ENCODE measurements at places on chromosomes 5 and 9.

DNA sequence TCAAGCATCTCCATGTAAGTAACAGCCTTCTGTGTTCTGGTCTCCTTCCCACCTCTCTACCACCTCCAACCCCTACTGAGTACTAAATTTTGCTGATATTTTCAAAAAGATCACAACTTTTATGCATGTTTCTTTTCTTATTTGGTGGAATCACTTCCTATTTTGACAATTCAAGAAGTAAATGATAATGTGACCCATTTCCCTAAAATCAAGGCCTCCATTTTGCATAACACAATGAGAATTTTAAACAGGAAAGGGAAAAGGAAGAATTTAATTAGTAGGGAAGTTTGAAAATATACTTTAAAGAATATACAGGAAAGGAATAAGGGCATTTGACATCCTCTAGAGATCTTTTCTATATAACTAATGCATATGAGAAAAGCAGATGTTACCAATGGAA, 212.9 kb upstream of the RASA1 start:
- H3K36me3 ChIP-seq = no peaks in the 10 kb centered on the region
- no peaks in the 10 kb centered on the region for H3K4me1 ChIP-seq

DNA sequence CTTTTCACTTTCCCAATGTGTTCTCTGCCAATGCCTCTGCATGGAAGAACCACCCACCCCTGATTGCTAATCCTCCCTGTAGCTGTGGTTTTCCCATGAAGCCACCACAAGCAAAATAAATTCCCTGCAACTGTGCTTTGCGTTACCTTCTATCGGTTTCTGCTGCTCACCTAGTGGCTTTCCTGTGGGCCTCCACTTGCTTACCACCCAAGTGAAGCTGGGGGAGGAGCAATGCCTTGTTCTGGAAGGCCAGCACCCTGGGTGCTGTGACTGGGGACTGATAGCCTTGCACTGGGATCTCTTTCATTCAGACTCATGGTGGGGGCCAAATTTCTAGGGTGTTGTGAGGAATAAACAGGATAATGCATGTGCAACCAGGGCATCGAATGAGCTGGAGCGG, 56.3 kb upstream of the GDNF start:
- no peak overlapping the region for H3K4me3 ChIP-seq
- H3K4me1 ChIP-seq = no peaks in the 10 kb centered on the region
- no peaks in the 10 kb centered on the region for H3K36me3 ChIP-seq
- peaks cover 9% of the 10 kb centered on the region for H3K27me3 ChIP-seq
- no peak overlapping the region for H3K27ac ChIP-seq
- DNase-seq = no peak

GRCh38 chr5:131230406-131230805, 33.4 kb upstream of the CDC42SE2 start:
- no peak overlapping the region for H3K4me3 ChIP-seq
- H3K36me3 ChIP-seq = no peaks in the 10 kb centered on the region
- H3K4me1 ChIP-seq = peaks cover 10% of the 10 kb centered on the region
- DNase-seq = no peak
- no peaks in the 10 kb centered on the region for H3K27me3 ChIP-seq

GRCh38 chr5:88140396-88140855, 128.2 kb downstream of the TMEM161B start:
- DNase-seq = peak; percentile 30
- H3K36me3 ChIP-seq = peaks cover 1% of the 10 kb centered on the region
- H3K27me3 ChIP-seq = peaks cover 30% of the 10 kb centered on the region
- H3K4me3 ChIP-seq = no peak overlapping the region
- H3K27ac ChIP-seq = no peak overlapping the region
- peaks cover 13% of the 10 kb centered on the region for H3K4me1 ChIP-seq

DNA sequence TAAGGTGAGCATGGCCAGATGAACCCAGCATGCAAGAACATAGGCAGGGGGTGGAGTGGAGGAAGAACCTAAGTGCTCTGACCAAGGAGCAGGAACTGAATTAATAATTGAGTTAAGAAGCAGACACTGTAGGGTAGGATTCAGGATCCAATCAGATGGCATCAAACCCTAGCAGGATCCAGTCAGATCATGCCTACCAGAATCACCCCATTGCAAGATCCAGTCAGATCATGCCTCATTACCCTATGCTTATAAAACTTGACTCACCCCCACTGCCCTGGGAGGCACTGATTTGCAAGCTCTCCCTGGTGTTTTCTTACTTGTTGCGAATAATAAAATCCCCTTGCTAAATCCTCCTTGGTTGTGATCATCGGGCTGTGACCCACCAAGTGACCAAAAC, 19.7 kb downstream of the TUSC1 start:
- H3K27ac ChIP-seq = no peak overlapping the region
- H3K36me3 ChIP-seq = no peaks in the 10 kb centered on the region
- no peak overlapping the region for H3K4me3 ChIP-seq
- DNase-seq = no peak

DNA sequence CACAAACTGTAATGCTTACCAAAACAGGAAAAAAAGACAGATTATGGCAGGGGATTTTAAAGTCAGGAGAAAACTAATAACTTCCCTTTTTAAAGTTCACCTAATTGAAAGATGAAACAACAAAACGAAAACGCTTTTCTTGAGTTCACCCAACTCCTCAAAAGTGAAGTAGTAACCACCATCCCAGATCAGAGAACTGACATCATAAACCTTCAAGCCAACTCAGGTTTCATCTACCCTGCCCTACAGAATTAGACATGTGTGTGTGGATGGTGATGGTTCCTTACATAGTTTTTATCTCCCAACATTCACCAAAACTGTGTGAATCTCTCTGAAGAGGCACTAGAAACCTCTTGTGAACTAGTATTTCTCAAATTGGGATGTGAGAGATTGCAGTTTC, 195.2 kb upstream of the PTGER4 start:
- H3K27ac ChIP-seq = peak overlapping the region; percentile 91
- H3K27me3 ChIP-seq = no peaks in the 10 kb centered on the region
- H3K4me3 ChIP-seq = peak overlapping the region; percentile 12
- H3K4me1 ChIP-seq = peaks cover 84% of the 10 kb centered on the region

DNA sequence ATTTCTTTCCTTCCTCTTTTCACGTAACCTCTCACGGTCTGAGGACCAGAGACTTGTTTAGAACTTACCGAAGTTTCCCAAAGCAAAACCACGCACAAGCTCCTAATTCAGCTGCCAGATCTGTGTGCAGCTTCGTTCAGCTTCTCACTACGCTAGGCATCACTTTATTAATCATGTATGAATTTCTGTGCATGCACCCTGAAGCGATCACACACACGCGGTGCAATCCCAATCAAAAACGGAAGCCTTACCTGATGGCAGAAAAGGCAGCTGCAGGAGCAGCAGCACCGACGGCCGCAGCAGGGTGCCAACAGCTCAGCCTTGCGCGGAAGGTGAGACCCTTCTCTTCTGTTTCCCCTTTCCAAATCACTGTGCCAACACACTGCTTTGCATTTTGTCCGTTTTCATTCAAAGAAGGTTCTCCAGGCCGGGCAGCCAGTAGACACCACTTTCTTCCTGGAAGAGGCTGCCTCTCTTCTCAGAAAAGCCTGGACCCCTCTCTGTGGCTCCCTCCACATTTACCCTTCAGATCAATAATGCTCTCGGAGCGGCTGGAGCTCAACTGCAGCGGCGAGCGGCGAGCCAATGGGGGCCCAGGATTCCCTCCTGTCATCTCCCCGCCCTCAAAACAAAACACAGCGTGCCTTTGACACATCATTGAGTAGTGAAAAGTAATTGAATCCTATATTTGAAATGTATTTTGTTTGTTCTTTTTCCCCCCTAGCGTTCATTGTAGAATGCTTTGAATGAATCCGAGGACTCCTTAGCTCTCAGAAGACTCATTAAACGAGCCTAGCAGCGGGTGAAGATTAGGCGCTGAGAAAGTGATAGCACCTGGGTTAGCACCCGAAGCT, at the start of gene CDH12:
Gene CDH12, minus strand, starts transcription at position 538 of the 854 bp plus-strand sequence.
- DNase-seq = peak; percentile 10
- peak within 1 kb of the TSS; percentile 63 for H3K4me3 ChIP-seq
- H3K27me3 ChIP-seq = peaks cover 9% of the 10 kb centered on the region

- H3K36me3 ChIP-seq = peaks cover 15% of the 10 kb centered on the region
- no peaks in the 10 kb centered on the region for H3K4me1 ChIP-seq
- DNase-seq = no peak
- no peaks in the 10 kb centered on the region for H3K27me3 ChIP-seq
These were observed 23.0 kb downstream of the SLC36A1 start for GRCh38 chr5:151470439-151470838.

DNA sequence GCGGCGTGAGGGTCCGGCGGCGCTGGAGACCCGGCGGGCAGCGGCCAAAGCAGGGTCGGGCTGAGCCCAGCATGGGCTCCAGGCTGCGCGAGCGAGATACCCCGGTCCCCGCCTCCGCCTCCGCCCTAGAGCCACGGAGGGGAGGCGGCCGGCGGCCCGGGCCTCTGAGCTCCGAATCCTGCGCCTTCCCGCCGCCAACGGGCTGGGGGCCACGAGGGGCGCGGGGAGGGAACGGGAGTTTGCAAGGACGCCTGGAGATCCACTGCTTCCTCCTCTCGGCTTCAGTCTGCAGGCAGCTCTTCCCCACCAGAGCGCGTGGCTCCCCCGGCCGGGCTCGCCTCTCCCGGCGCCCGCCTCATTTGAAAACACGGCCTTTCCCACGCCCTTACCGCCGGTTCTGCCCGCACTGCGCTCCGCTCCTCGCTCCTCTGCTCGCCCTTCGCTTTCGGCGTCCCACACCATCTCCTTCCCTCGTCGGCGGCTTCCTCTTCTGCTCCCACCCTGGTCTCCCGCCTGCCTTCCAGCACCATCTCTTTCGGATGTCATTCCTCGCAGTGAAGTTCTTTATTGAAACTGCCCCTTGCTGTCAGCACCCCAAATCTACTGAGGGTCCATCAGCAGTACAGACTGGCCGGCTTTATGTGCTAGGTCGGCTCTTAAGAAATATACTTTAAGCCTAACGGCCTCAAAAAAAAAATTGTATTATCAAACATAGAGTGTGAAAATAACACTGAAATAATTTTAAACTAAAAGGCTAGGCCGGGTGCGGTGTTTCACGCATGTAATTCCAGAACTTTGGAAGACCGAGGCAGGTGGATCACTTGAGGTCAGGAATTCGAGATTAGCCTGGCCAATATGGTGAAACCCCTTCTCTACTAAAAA, 105.0 kb upstream of the FAM120A start:
- peak; percentile 30 for DNase-seq
- H3K4me3 ChIP-seq = peak overlapping the region; percentile 51
- H3K27ac ChIP-seq = no peak overlapping the region
- H3K4me1 ChIP-seq = peaks cover 3% of the 10 kb centered on the region
- H3K27me3 ChIP-seq = peaks cover 27% of the 10 kb centered on the region
